ENCODE measurements at places on chromosomes 2 and 18.
A peak's percentile ranks its signal among the peaks of the same experiment; 100 is the strongest.

- DNase-seq = no peak
Measured at GRCh38 chr2:11870064-11870463, 123.6 kb downstream of the LPIN1 start.

DNA sequence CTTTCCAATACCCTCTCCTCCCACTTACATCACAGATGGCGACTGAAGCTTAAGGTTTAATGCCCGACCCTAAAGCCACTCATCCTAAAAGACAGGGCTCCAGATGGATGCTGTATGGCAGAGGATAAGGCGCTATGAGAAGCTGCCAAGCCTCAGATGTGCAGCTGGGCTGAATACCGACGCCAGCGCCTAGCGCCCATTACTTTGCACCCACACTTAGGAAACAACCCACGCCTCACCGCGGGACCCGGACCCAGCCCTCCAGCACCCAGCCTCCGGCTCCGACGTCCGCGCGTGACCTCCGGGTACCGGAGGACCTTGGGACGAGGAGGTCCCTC is 335 bp downstream of the TRAK2 start:
- no peak for DNase-seq

GRCh38 chr2:20781656-20782265 is 41.1 kb downstream of the LDAH start:
- DNase-seq = no peak

DNA sequence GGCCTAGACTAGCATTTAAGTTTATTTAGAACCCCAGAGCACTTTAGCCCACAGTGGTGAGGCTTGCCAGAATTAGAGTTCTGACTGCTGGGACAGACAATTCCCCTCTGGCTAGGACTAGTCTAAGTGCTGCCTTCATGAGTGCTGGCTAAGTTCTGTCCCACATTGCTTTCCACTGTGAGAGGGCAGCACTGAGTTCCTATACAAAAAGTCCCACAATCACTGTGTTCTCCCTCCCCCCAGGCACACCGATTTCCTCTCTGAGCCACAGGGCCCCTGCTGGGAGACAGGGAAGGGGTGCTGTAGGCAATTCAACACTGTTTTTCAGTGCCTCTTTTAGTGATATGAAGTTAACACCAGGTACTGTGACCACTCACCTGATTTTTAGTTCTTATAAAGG is 310.9 kb downstream of the DLGAP1 start:
- no peak for DNase-seq

DNA sequence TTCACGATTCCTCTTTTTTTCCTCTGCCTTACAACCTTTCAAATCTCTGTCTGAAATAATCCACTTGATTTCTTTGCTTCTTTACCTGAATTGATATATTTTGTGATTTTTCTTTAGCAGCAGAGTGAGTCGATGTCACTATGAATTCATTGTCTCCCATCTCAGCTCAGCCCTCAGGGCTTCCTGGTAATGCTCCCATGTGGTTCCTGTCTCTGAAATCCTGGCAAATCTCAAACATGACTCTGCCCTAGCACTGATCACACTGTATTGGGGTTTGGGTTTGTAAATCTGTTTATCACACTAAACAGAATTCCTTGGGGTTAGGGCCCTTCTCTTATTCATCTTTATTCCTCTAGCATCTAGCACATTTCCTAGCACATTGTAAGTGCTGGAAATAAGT is 43.0 kb upstream of the MSTN start:
- no peak for DNase-seq

GRCh38 chr2:237413777-237414661 is at the start of gene COL6A3:
TSS of gene COL6A3 (minus strand) at chr2:237414164. CDS start at chr2:237396817, 17,347 bp downstream.
- DNase-seq = no peak

- DNase-seq = no peak
Measured at GRCh38 chr2:96931466-96931865, 54.9 kb downstream of the FAM178B start.

- no peak for DNase-seq
Measured at GRCh38 chr2:208280933-208281332, 14.9 kb downstream of the PIKFYVE start.

DNA sequence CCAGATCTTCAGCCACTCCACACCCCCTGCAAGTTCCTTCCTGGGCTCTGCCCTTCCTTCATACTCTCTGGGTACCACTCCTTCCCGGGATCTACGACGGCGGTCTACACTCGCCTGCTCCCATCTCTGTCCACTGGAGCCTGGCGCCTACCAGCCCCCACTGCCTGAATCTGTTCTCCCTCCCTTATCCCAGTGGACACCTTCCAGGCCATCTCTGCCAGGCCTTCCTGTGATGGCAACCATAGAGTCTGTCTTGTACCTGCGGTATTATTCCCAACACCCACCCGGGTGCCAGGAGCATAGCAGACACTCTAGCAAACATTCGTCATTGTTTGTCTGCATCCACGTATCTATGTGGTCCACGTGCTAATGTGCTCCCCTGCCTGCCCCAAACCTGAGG is 140.9 kb downstream of the ZFP36L2 start:
- DNase-seq = no peak

DNA sequence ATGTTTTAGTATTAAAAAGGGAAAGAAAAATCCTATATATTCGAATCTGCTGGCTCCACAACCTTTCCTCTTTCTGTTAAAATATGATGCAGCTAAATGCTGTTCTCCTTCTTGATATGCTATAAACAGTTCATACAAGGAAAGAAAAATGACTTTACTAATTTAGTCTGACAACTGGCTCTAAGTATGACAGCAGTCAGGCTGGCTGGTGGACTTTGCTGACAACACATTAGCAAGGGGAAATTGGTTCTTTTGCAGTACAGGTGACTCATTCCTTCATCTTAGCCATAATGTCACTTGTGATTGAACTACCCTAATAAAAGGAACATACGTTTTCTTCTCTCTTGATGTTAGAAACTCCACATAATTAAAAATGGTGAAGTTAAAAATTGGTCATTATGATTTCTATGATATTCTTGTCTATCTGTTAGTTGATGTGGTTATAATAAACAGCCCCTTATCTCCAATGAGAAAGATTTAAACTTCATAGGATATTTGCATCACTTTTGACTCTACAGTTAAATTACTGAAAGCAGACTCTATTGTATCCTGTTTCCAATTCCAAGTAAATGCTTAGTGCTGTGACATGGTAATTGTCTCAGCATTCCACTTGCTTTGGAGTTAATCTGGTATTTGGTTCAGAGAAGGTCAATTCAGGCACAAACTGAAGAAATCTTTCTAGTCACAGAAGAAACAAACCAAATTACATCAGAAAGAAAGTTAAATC is 315.3 kb upstream of the GULP1 start:
- DNase-seq = no peak

- DNase-seq = peak; percentile 36
Measured at GRCh38 chr18:77127769-77128671, 4.6 kb downstream of the MBP start.

- DNase-seq = no peak
Measured at GRCh38 chr18:9868857-9869714, 16.7 kb upstream of the TXNDC2 start.

Measured in NCI-H1048 (cell line).